ENCODE measurements at places on chromosomes 11 and 22.

- no peak for DNase-seq
Observed at GRCh38 chr11:1765871-1766718, 2.4 kb upstream of the CTSD start.

GRCh38 chr11:118060869-118061268 lies 16.0 kb upstream of the TMPRSS4 start:
- DNase-seq: no peak

GRCh38 chr22:17639247-17639741 lies 737 bp downstream of the BCL2L13 start:
- DNase-seq: no peak

DNA sequence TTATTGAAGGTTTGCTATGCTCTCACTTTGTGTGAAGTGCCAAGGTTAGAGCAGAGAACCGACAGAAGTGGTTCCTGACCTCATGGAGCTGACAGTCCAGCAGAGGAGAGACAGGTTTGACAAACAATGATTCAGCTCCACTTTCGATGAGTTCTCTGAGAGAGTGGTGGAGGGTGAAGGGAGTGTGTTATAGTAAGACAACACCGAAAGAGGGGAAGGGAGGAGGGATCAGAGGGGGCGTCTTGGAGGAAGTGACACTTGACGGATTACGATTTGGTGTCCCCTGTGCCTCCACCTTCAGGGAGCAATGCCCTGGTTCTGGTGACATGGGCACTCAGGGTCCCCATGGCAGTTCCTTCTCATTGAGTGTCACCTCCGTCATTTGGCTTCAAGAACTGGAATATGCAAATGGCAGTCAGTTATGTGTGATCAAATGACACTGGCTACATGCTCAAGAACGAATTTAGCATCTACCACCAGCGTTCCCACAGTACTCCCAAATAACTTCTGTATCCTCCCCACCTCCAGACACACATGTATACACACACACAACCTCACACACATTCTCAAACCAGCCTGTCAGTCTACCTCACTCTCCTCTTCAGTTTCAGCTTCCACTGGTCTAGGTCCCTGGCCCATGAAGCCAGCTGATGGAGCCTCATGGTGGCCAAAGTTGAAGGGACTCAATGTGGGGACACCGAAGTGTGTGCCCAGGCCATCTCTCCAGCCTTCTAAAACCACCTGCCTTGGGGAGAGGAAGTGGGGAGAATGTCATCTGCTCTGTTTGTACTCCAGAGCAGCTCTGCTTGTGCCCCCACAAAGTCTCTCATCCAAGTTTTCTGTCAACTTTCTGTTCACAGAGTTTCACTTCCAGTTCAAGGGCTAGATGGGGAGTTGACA lies 31.4 kb upstream of the NUP160 start:
- DNase-seq: no peak

GRCh38 chr11:11411401-11411985 lies 58.4 kb upstream of the CSNK2A3 start:
- no peak for DNase-seq

- no peak for DNase-seq
Observed at GRCh38 chr22:41132550-41132949, 40.2 kb downstream of the EP300 start.

DNA sequence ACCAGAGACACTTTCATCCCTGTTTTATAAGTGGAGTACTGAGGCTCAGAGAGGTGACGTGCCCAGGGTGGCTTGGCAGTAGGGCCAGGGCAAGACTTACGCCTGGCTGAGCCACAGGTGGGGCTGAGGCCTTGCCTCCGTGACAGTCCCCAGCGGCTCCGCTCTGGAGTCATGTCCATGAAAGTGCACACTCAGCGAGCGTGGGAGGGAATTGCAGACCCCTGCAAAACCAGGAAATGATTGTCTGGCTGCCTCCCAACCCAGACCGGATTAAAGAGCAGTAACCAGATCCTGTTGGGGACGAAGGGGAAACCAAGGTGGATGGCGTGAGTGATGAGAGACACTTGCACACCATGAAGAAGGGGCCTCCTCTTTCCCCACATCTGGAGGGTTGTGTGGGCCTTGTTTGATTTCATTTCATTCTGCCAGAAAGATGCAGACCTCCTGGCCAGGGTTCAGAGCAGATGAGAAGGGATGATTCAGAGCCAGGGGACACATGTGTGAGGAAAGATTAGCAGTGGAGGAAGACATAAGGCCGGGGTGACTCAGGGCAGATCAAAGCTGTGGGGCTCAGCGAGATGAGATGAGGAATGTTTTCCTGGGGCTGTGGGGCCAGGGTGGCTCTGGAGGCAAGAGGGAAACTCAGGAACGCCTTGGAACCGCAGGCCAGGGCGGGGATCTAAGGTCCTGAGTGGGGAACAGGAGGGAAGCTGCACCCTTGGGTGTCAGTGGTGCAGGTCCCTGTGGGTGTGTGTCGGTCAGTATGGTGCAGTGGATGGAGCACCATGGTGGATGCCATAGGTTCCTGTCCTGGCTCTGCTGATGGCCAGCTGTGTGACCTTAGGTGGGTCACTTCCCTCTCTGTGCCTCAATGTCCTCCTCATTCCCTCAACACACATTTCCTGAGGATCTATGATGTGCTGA lies 29.9 kb upstream of the LRRC32 start:
- no peak for DNase-seq

- no peak for DNase-seq
Observed at GRCh38 chr11:6002202-6002699, 4.5 kb downstream of the OR56A4 start.

DNA sequence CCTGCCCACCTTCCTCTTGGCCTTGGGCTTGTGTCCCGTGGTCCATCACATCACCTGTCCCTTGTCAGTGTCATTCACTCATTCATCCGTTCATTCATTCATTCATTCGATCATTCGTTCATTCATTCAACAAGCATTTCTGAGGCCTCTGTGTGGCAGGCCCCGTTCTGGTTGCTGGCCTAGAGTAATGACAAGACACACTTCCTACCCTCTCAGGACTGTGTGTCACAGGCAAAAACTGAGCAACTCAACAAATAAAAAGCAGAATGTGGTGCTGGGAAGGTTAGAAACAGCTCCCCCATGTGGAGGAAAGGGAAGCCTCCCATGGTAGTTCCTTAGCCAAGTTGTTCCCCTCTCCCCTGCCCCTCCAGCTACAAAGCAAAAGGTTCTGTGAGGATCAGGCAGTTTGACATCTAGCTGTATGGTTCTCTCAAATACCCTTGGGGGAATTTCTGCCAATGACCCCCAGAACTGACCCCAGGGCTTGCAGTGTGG lies 1.6 kb upstream of the OMP start:
- DNase-seq: no peak

GRCh38 chr22:22787151-22787550 lies 100.5 kb upstream of the IGLL5 start:
- no peak for DNase-seq

DNA sequence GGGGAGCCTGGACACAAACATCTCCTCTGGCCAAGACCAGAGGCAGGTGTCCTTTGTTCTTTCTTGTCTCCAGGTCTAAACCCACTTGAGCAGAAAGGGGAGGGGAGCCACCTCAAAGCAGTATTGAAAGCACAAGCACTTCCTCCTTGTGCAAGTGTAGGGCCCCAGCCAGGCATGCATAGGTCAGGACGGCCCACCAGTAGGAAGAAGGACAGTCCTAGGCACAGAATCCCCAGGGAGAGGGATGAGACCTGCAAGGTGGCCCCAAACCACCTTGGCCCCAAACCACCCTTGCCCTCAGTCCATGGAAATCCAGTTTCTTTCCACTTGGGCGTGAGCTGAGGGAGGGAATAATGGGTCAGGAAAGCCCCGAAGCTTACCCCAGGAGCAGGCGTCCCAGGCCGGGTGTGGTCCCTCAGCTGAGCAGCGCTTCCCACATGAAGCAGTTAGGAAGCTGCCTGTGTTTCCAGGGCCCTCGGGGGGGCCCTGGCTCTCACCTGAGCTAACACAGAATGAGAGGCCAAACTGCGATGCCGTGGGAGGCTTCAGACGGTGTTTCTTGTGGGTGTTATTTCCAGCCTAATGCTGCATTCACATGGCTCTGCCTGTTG lies 20.4 kb upstream of the IGSF9B start:
- no peak for DNase-seq

- no peak for DNase-seq
Observed at GRCh38 chr11:25183411-25183810, 686.6 kb downstream of the LUZP2 start.

DNA sequence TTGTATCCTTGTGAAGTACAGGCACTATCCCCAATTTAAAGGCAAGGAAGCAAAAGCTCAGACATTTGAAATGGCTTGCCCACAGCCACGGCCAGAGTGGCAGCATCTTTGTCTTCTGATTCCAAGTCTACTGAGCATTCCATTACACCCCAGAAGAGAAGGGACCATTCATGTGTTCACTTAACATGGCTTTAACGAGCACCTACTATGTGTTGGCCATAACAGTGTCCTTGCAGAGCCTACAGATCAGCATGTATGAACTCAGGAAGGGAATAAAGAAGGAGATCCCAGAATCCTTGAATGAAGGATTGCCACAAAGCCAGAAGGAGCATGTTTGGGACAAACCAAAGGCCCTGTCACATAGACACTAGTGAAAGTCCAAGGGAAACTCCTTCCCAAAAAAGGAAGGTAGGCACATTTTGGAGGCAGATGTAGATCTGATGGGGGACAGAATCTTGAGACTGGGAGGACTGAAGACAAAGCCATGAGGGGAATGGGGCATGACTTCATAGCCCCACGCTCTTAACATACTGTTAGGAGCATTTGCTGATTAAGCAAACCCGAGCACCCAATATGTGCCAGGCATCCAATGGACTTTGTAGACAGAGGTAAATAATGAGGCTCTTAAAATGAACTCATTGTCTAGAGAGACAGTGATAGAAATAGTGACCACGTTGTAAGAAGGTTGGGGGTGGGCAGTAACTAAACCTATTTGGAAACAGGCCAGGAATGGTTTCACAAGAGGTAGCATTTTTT lies 54.9 kb downstream of the P4HA3 start:
- DNase-seq: no peak

DNA sequence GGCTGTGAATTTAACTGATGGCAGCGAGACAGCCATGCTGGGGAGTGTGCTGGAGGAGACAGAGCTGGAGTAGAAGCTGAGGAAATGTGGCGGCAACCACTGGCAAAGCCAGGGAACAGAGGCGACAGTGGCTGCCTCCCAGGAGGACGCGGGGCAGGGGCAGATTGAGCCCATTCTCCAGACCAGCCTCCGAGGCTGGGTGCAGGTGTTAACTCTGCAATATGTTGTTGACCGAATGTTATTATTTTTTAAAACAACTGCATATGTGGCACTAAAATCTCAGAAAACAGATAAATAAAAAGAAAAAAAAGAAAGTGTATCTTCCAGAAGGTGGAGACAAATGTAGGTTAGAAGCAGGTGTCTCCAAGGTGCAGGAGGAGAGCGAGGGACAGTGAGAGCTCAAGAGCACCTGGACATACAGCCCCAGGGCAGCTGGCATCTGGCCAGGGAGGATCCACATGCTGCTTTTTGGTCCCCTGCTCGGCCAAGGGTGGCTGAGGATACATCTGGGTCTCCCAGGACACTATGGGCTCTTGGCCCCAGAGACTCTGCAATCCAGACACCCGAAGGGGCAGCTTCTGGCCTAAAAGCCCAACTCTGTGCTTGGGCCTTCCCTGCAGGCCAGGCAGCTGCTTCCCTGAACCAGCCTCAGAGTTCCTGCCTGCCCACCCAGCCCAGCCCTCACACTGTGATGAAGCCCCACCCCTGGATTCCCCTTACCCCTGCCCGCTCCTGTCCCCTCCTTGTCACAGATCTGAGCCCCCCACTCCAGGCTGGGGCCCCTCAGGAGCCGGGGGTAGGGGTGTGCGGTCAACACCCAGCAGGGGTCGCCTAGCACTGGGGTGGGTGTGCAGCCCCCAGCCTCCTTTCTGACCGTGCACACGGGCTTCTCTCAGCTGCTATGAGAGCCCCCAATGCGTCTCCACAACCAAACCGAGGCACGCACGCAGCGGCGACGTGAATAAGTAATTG lies 12.9 kb downstream of the RTN4R start:
- DNase-seq: no peak

DNA sequence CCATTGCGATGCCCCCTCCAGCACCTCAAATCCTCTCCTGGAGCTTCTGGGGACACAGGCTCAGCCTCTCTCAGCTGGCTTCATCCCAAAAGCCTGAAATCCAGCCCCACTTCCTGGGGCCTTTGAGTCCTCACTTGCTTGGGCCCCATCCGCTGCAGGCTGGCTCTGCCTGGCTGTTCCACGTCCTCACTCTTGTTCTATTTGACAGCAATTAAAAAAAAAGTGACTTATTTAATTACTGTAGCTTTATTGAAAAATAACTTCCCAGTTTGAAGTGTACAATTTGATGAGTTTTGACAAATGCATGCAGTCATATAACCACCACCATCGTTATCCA lies 27.2 kb downstream of the PARVG start:
- no peak for DNase-seq

GRCh38 chr11:119400860-119401259 lies 19.4 kb upstream of the USP2 start:
- no peak for DNase-seq

GRCh38 chr11:62201376-62201775 lies 7.1 kb upstream of the SCGB2A1 start:
- DNase-seq: no peak

DNA sequence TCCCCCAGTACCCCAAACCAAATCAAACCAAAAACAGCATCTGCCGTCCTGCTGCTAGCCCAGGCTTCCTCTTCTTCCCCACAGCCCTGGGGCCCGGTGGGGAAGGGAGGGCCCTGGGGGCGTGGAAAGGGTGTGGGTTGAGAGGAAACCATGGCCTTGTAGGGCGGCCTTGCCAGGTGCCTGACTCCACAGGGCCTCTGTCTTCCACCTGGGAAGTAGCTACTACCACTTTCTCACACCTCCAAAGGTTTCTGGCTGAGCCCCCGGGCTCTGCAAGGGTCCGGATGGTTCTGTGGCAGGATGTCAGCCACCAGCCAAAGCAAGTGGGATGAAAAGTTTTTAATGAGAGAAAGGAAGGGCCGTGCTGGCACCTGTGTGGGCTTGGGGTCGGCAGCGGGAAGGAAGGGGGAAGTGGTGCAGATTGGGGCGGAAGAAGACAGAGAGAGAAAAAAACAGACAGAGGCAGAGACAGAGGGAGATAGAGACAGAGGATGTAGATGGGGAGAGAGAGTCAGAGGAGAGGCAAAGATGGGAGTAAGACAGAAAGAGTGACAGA lies 10.5 kb downstream of the TPST2 start:
- DNase-seq: no peak

DNA sequence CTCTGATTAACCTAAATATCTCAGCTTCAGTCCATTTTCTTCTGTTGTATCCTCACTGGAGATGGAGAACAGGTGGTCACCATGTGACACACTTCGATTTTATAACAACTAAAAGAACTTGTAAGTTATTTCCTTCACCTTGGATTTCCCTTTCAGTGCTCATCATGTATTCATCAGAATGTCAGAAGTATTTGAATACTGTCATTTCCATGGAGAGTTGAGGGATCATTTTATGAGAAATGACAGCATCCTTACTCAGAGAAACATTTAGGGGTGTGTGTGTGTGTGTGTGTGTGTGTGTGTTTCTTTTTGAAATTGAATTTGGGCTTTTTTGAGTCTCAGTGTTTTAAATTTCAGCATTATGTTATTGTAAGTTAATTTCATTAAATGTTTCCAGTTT lies 205.8 kb downstream of the ARHGAP42 start:
- no peak for DNase-seq

GRCh38 chr11:44725757-44726282 lies 942 bp upstream of the TSPAN18 start:
- no peak for DNase-seq
